Gastroesophageal sphincter (tissue), 4 donors: ENCODE measurements at places on chromosomes 6 and 20. TPM values are rescaled to one million over a fixed set of nuclear protein-coding genes. Genes with fewer than 3 reads are reported as not detected.

DNA sequence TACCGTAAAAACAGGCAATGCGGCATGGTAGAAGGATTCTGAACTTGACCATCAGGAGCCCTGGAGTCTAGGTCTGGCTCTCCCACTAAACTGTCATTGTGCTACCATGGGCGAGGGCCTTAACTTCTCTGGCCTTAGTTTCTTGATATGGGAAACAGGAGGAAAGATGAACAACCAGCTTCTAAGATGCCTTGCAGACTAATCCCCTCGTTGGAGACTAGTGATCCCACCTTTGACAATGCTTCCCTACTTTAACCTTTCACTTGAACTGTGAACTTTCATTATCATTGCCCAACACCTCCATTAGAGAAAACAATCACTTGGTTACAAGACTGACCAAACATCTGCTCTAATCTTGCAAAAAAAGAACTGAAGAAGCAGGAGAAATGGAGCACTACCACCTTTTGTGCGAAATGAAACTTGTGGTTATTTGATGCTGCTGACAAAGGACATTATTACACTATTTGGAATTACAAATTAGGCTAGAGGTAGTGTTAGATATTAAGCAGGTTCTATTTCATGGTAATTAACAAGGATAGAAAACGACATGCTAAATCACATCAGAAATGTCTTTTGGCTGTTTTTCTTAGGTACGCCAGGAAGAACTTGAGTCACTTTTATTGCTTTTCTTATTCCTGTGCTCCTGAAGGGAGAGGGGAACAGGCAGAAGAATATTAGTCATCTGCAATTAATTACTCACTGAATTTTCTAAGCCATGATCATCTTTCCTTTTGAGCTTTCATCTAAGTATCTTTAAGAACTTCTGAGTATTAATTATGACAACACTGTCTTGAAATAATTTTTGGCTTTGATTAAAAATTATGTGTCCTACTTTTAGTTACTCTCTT is 39.1 kb upstream of the ARHGAP18 start:
- no peak for ATAC-seq

DNA sequence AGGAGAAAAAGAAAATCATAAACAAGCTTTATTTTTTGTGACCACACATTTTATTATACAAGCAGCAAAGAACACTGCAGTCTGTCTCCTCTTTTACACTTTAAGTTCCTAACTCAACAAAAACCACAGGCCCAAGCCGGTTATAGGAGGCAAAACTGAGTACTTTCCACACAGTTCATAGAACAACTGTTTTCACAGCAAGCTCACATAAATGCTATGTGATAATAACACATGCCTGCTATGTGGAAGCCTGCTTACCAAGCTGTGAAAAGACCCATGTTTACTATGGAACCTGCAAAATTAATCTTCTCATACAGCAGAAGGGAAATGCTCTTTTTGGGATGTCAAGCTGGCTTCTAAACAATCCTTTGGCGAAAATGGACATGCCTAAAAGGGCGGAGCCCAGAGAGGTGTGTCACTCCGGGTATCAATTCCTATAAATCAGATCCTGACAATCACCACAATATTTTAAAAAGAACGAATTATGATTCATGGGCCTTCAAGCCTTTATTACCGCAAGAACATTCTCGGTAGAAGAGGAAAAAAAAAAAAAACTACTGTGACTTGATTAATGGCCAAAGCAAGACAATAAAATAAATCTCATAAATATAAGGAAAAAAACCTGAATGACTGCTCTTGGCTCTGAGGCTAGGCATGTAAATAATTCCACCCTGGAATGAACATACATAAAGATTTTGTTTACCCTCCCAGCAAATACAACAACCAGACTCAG is 2.6 kb downstream of the TRERF1 start:
- no peak for ATAC-seq

- no peak for ATAC-seq
Observed at GRCh38 chr6:89281779-89282246, 33.3 kb downstream of the GABRR2 start.

DNA sequence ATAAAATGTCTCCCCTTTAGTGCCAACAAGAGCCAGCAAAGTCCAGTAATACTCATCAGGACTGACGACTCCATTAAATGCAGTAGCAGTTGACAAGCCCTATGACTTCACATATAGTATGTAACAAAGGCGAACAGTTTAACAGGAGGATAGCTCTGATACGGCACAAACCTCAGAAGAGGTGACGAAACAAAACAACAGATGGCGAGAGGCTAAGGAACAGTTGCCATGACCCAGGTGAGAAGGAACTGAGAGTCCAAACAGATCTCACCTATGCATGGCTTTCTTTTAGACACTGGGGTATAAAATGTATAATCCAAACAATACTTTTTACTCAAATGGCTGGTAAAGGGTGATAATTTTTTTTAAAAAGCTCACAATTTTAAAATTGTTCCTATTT is 37.1 kb downstream of the SYNE1 start:
- no peak for ATAC-seq

GRCh38 chr20:2709205-2709981 is 16.8 kb downstream of the EBF4 start:
- ATAC-seq, result no peak

DNA sequence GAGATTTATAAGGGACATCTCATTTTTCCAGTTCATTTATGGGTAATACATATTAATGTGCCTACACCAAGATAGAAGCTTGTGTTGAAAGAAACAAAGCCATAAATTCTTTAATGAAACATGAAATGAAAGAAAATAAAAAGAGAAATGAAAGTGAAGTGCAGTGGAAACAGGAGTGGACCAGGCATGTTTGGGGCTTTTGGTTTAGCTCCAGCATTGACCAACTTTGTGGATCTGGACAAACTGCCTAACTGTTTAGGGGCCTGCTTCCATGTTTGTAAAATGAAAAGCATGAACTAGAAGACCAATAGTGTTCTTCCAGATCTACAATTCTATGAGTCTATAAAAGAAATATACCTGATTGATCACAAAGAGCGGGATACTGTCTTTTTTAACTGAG is 124.9 kb downstream of the GJA10 start:
- ATAC-seq, result no peak

DNA sequence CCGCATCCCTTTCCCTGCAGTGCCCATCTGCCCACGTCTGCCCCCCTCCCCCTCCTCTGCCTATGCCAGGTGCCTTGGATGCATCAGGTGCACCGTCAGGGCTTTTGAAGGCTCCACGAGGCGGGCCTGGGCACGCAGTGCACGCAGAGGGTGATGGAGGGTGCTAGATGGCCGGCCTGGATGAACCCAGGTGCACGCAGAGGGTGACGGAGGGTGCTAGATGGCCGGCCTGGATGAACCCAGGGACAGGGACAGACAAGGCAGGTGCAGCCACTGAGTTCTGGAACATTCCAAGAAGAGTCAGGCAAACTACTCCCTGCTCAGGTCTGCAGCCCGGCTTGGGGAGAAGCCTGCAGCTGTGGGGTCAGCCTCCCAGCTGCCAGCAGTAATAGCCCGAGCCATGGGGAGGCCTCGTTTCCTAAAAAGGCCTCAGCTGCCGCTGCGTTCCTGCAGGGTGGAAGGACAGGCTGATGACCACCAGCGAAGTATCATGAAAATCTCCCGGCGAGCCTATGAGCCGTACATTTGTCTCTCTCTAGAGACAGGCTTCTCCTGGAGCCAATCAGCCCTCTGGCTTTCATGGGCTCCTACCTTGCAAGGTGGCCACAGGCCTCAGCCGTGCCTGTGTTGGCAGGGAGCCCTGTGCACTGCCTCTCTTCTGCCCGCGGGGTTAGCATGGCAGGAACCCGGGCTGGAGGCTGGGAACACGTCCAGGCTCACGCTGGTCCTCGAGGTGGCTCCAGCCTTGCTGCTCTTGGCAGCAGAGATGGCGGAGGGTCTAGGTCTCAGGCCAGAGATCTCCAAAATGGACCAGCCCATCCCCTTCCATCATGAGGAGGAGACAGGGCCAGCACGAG is 29.6 kb downstream of the NTSR1 start:
- no peak for ATAC-seq

GRCh38 chr6:31158863-31159855 is 770 bp downstream of the TCF19 start:
- no peak for ATAC-seq

DNA sequence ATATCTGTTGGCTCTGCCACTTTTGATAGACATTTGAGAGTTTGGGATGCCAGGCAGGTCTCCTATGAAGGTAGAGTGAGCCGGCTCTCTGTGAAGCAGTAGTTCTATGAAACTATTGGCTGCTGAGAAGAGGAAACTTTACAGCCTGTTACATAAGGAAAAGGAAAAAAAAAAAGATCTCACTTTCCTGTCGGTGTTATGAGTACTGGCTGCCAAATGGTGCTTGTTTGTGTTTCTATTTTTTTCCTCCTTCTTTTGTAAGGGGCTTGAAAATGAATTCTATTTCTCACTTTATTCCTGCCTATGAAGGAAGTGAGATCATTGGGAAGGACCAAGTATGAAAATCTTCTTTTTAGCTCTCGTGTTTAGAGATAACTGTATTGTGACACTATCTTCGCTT is 73.1 kb upstream of the CLDN20 start:
- no peak for ATAC-seq

DNA sequence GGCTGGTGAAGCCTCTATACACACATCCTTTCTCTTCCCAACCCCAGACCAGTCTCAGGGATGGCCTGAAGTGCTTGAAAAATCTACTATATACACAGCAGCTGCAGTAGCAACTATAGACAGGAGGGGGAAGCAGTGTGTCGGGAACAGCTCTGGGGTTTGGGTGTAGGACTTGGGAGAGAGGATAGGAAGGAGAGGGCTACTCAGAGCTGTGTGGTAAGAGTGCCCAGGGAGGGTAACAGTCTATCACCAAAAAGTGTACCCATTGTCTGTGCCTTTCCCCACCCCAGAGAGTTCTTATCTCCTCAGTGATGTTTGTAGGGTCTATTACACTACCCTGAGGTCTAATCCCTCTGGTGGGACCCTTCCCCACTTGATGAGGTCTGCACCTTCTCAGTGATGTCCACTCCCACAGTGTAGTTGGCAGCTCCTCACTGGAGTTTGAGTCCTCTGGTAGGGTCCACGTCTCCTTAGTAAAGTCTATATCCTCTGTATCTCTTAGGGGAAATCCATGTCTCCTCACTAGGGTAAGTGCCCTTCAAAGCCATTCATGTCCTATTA is 1.5 kb upstream of the GGT7 start:
- peak; percentile 57 for ATAC-seq

- no peak for ATAC-seq
Observed at GRCh38 chr20:60250251-60250650, 292.0 kb downstream of the CDH26 start.

- ATAC-seq, result no peak
Observed at GRCh38 chr20:8095648-8096572, 36.2 kb upstream of the PLCB1 start.

DNA sequence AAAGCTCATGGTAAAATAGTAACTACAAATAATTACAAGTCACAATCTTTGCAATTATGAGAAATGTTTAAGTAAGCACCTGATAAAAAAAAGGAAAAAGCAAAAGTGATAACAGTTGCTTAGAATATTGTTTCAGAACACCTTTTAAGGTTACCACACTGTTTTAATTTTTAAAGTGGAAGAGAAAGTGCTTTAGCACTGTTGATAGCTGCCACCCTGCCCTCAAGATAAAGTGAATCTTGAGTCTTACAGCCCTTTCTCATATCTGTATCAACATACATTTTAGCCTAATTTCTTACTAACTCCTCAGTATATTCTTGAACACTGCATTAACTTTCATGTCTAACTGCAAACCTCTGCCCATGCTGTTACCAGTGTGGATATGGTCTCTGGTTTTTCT is 127.3 kb upstream of the THEMIS start:
- no peak for ATAC-seq

GRCh38 chr6:30515106-30515505 is 25.8 kb downstream of the HLA-E start:
- no peak for ATAC-seq

DNA sequence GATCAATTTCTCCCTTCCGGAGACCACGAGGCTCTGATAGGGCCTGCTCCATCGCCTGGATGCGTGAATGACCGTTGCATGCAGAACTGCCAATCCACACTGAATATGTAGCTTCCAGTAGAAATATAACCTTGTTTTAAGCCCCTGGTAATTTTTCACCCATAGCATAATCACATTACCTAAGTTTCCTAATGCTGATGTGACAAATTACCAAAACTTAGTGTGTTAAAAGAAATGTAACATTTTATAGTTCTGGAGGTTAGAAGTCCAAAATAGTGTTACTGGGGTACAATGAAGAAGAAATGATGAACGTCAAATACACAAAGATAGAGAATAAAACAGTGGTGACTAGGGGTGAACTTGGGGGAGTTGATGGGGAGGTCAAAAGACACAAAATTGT is 22.0 kb upstream of the SIRPD start:
- no peak for ATAC-seq

GRCh38 chr6:21265730-21266044 is 327.9 kb upstream of the SOX4 start:
- no peak for ATAC-seq

DNA sequence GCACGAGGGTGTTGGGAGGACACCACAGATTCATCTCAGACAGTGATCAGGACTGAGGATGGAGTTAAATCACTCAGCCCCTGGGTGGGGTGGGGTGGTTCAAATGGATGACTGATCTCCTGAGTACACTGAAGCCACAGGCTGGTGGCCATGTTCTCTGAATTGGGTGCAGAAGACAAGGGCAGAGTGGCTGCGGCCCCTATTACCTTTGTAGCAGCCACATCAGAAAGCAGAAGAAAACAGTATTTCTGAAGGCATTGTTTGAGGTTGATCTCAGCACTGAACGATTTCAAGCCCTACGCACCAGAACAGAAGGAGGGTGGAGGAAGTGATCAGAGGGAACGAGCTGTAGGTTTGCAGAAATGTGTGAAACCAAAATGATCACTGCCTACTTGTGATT is 71.6 kb downstream of the SH3BGRL2 start:
- ATAC-seq, result no peak

DNA sequence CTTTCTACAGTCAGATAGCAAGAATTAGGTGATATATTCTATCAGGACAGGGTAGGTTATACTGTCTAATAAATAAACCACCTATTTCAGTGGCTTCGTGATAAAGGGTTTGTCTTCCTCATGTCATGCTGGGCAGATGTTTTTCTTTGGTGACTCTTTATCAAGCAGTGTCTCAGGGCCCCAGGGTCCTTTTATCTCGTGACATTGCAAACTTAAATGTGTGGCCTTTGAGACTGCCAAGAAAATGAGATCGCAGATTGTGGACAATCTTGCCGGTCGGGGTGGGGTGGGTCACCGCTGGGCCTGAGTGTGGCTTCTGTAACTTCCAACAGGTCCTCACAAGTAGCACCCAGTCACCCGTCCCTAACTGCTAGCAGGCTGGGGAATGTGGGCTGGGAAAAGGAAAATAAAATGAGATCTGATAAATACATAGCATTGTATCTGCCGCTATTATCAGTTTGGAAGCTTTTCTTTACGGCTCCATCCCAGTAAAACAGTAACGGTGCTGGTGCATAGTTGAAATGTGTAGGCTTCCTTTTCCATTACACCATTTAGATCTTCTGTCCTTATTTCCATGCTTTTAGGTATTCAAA is 50.5 kb upstream of the BMP6 start:
- ATAC-seq, result no peak

The NHLRC1 gene
- total RNA-seq, result 0.62 TPM

The ZNF133 gene
- total RNA-seq, result 7.8 TPM

The KIF13A gene
- 98.9 TPM for total RNA-seq

The PLCB1 gene
- total RNA-seq, result 75.1 TPM

The TP53TG5 gene
- total RNA-seq, result not detected

The PPP1R3G gene
- 2.2 TPM for total RNA-seq

The IRF4 gene
- total RNA-seq, result 0.89 TPM

The SEC63 gene
- 28.1 TPM for total RNA-seq

The MRAP2 gene
- 1.7 TPM for total RNA-seq

The TGM2 gene
- total RNA-seq, result 196 TPM

The ID4 gene
- total RNA-seq, result 51.3 TPM

The SLC52A3 gene
- total RNA-seq, result 0.67 TPM
